ENCODE measurements at places on chromosomes 2 and 18.

DNA sequence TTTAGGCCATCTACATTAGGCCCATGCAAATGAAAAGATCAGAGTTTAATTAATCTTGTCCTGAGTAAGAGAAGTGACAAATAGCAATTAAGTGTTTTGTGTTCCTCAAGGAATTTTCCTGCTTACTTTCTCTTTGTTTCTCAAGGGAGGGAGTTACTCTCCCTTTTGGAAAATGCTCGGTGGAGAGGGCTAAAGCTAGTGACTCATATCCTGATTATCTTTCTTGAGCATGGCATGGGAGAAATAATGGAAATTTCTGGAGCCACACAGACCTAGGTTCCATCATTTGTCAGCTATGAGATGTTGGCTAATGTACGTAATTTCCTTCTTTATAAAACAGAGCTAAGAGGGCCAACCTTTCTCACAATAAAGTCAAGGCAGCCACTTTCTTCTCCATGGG is 177.1 kb downstream of the ETAA1 start:
- no peak overlapping the region for H3K4me3 ChIP-seq
- H3K27me3 ChIP-seq: no peaks in the 10 kb centered on the region
- no peaks in the 10 kb centered on the region for H3K36me3 ChIP-seq
- no peak for DNase-seq
- no peak overlapping the region for H3K27ac ChIP-seq

DNA sequence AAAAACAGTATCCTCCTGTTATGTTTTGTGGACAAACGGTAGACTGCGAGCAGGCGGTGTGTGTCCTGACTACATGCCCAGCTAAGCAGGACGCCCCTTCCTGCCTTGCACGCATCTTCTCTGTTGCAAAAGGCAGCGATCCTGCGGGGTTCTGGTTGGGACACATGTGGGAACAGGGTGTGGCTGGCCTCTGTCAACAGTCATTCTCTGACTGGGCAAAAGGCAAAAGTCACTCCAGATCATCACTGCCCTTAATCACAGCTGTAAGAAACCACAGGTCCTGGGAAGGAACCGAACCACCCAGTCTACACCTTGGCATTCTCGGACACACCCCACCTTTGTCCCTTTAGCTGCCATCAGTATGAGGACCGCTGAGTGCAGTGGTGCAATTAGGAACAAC is 44.3 kb upstream of the TMEM87B start:
- no peak overlapping the region for H3K4me3 ChIP-seq
- H3K4me1 ChIP-seq: peaks cover 7% of the 10 kb centered on the region
- H3K27me3 ChIP-seq: no peaks in the 10 kb centered on the region
- peak; percentile 91 for DNase-seq
- peaks cover 5% of the 10 kb centered on the region for H3K36me3 ChIP-seq

GRCh38 chr18:27715751-27716150 is 461.2 kb downstream of the CDH2 start:
- no peak overlapping the region for H3K4me3 ChIP-seq
- H3K27ac ChIP-seq: no peak overlapping the region
- no peaks in the 10 kb centered on the region for H3K36me3 ChIP-seq

- H3K27me3 ChIP-seq: no peaks in the 10 kb centered on the region
- peak; percentile 59 for DNase-seq
- peak overlapping the region; percentile 98 for H3K27ac ChIP-seq
- peak overlapping the region; percentile 66 for H3K4me3 ChIP-seq
- peaks cover 2% of the 10 kb centered on the region for H3K36me3 ChIP-seq
These were observed 872 bp downstream of the DSG2 start for GRCh38 chr18:31498574-31499524.

GRCh38 chr2:240917684-240918257 is 11.6 kb downstream of the CROCC2 start:
- H3K4me1 ChIP-seq: no peaks in the 10 kb centered on the region
- no peak for DNase-seq
- no peaks in the 10 kb centered on the region for H3K36me3 ChIP-seq
- H3K27ac ChIP-seq: no peak overlapping the region
- H3K27me3 ChIP-seq: no peaks in the 10 kb centered on the region
- no peak overlapping the region for H3K4me3 ChIP-seq

DNA sequence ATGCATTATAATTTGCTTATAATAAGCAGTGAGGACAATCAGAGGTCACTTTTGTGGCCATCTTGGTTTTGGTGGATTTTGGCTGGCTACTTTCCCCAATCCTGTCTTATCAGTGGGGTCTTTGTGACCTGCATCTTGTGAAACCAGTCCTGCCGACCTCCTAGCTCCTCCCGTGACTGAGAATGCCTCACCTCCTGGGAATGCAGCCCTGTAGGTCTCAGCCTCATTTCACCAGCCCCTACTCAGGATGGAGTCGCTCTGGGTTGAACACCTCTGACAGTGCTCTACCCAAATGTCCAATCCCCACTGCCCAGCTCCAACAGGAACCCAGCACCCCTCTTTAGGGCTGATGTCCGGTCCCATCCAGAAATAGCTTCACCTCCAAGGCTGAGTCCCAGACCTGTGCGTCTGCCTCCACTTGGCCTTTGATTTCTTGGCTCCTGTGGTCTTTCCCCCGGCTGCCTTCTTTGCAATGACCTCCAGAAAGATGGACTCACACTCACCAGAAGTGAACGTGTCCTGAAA is 31.3 kb upstream of the PXDN start:
- no peaks in the 10 kb centered on the region for H3K4me1 ChIP-seq
- no peak for DNase-seq
- H3K36me3 ChIP-seq: no peaks in the 10 kb centered on the region
- no peak overlapping the region for H3K27ac ChIP-seq
- H3K4me3 ChIP-seq: no peak overlapping the region
- H3K27me3 ChIP-seq: no peaks in the 10 kb centered on the region

DNA sequence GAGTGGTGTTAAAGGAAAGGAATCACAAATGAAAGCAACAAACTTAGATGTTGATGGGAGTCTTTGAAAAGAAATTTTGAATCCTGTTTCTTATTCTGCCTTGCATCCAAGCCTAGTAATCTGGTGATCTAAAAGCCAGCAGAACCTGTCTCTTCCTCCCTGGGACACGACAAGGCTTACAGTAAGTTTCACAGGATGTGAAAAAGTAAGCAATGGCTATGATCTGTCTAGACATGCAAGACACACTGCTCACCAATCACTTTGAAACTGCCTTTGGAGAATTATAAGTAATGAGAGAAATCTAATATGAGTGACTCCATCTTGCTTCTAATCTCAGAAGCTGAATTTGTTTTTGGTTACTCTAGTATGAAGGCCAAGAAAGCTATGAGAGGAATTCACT is 103.7 kb downstream of the KCNH7 start:
- DNase-seq: no peak
- no peaks in the 10 kb centered on the region for H3K4me1 ChIP-seq

- no peak overlapping the region for H3K4me3 ChIP-seq
- peaks cover 21% of the 10 kb centered on the region for H3K36me3 ChIP-seq
- DNase-seq: no peak
- H3K27me3 ChIP-seq: no peaks in the 10 kb centered on the region
- no peak overlapping the region for H3K27ac ChIP-seq
These were observed 119.6 kb downstream of the FEZ2 start for GRCh38 chr2:36478332-36478738.

All from small intestine (tissue), 16 donors.